Fibroblast of pulmonary artery (primary cell): ENCODE measurements at places on chromosomes 7 and 10.

DNA sequence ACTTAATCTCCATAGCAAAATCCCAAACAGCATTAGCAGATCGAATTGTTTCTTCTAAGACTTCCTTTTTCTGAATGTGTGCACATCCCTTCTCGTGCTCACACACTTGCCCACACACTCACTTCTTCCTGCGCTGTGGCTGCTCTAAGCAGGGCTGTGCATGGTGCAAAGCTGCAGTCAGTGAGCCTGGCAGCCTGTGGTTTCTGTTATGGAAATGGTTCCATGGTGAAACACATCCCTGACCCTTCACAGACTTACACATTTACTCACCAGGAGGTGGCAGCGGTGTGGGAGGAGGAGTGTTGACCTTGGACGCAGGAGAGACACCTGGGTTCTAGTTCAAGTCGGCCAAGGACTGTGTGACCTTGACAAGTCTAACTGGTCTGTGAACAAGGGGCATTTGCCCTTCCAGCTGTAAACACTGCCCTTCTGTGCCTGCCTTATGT lies 24.9 kb downstream of the MTURN start:
- peak; percentile 19 for DNase-seq

DNA sequence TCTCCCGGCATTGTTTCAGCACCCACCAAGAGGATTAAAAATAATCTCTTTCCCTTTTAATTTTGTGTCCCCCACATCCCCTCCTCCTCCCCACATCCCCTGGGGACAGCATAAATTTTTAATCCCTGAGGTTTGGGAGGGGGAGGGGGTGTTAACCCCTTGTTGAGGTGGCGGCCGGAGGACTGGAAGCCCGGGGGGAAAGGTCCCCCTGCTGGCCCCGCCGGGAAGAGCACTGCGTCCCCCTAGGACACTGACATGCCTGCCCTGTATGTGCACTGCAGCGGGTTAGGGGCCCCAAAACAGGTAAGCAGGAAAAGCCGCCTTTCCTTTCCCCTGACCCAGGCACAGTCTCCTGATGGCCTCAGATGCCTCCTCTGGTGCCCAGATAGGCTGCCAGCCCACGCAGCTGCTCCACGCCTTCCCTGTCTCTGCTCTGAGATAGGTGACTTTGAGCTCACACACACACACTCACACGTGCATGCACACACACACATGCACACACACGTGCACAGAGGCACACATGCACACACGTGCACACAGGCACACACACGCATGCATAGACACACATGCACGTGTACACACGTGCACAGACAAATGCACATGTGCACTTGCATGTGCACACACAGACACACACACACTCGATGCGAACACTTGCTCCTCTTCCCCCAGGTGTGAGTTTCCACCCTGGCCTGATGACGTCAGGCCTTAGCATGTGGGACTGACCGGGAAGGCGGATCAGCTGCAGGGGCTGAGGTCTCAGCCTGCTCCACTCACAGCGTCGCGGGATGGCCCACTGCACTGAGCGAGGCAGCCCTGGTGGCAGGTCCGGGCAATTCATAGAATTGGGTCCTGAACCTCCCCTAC lies 12.3 kb downstream of the CNPY1 start:
- DNase-seq: peak; percentile 8

GRCh38 chr7:36741866-36742265 lies 17.6 kb upstream of the AOAH start:
- DNase-seq: no peak

DNA sequence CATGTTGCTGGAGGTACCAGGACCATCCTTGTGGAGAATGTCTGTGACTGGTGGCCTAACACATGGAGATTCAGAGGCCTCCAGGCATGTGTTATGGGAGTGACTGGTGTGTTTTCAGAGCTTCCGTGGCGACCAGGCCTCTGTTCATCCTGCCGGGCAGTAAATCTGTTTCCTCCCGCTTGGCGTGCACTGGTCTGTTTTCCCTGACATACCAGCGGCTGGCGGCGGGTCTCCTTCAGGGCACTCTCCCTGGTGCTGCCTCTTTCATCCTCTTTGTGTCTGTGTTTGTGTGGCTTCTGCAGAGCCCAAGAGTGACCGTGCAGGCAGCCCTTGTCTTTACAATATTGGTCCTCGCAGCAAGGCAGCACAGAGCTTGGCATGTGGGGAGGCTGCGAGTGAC lies 385.1 kb upstream of the MKI67 start:
- DNase-seq: no peak

DNA sequence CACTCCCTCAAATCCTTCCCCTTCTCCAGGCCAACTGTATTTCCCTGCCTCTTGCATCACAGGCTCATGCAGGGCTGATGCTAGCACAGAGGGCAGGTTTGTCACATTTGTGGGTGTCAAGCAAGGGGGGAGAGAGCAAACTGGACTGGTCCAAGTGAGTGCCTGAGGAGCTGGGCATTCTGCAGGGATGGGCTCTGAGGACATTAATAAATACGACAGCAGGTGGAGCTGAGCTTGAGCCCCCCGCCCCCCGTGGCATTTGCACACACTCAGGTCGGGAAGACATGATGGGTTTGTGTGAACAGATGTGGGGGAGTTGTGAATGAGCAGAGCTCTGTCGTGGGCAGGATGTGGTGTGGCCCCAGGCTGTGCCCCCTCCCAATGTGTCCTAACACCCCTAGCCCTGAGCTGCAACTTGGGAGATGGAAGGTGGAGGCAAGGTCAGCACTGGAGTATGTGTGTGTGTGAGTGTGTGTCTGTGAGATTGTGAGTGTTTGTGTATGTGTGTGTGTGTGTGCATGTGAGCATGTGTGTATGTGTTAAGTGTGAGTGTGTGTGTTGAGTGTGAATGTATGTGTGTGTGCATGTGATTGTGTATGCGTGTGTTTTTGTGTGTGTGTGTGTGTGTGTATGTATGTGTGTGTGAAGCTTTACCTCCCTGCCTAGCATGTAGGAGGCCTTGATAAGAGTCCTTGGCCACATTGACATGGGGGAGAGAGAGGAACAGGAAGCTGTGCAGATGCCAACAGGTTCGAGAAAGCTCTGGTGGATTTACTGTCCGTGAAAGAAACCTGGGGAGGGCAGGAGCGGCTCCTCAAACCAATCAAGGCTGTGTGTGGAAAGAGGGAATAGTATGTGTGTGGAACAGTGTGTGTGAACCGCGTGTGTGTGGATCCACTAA lies 9.1 kb downstream of the RASSF4 start:
- no peak for DNase-seq

DNA sequence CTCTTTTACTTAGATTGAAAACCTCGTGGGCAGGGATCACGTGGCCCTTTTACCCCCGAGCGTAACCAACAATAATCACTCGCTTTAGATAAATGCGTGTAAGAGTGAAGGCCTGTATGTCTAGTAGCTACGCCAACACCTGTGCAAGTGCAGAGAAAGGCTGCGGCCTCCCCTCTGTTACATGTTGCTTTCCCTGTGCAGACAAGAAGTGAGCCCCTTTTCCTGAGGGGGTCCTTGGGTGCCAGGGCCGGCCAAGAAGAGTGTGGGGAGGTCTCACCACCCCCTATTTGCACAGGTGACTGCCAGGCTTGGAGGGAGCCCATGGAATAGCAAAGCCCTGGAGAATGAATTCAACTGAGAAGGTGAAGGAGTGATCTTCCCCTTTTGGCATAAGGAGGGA lies 35.6 kb upstream of the CNPY1 start:
- DNase-seq: no peak

- DNase-seq: peak; percentile 90
These were observed 129.6 kb downstream of the PRPF18 start for GRCh38 chr10:13716081-13717071.

DNA sequence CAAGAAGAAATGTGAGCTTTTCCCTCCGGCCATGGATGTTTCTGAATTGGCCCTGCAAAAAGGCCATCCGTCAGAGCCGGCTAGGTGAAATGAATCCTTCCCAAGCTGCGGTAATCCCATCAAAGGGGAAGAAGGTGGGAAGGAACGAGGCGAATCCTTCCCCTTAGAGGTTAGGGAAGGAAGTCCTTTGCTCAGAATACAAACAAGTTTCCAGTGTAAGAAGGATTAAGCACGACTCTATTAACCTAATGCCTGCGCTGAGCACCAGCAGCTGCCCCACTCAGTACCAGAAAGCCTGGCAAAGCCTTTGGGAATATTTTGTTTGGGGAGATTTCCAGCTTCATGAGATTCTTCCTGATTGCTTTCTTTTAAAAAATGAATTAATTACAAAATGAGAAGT lies 42.8 kb downstream of the CLRN3 start:
- no peak for DNase-seq

DNA sequence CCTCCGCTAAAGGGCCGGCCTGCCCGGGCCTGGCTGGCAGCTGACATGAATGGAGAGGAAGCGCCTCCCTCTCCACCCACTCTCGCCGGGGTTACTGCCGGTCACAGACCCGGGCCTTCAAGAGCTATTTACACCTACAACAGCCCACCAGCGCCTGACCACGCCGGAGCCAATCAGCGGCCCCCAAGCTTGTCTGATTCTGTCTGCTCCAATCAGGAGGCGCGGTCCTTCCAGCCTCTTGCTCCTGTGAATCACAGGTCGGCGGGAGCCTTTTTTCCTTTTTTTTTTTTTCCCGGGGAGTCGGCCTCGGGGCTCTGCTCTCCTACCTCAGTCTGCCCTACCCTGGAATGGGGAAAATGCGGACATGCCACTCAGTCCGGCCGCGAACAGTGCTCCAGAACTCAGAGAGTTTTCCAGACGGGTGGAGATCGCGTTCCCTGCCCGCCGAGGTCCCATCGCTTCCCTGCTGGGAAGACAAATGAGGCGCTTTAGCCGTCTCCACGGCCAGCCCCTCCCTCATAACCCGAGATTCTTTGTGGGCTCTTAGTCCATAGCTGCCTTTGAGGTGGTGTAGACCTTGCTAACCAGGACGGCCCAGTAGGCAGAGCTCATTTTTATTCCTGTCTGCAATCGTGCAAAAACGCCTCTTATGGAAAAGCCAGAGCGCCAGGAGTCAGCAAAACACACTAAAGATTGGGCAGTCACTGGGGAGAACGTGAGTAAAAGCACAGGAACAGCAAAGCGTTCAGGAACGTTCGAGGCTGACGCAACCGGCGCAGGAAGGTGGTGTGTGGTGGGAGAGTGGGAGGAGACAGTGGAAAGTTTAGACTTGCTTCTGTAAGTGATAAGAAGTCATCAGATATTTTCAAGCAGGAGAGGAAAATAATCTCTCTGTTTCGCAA lies 26.5 kb downstream of the SCD start:
- peak; percentile 99 for DNase-seq

DNA sequence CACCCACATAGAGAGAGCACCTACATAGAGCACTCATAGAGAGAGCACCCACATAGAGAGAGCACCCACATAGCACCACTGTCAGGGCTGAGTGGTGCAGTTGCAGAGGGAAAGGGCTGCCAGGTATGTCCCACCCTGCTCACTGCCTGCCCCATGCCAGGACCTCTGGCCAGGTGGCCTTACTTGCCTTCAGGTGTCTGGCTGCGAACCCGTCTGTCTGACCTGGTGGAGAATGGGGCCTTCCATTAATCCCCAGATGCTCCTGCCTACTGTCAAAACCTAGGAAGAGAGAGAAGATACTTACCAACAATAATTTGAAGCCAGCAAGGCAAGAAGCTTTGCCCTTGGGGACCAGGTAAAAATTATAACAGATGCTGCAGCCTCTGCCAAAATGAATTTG lies 51.1 kb downstream of the INSIG1 start:
- no peak for DNase-seq

- DNase-seq: no peak
These were observed 68.4 kb upstream of the ADAM12 start for GRCh38 chr10:126456632-126457031.

GRCh38 chr10:102631525-102632393 lies 12.5 kb upstream of the TRIM8 start:
- DNase-seq: no peak

GRCh38 chr7:73831834-73832651 lies 1.2 kb downstream of the CLDN4 start:
- no peak for DNase-seq

DNA sequence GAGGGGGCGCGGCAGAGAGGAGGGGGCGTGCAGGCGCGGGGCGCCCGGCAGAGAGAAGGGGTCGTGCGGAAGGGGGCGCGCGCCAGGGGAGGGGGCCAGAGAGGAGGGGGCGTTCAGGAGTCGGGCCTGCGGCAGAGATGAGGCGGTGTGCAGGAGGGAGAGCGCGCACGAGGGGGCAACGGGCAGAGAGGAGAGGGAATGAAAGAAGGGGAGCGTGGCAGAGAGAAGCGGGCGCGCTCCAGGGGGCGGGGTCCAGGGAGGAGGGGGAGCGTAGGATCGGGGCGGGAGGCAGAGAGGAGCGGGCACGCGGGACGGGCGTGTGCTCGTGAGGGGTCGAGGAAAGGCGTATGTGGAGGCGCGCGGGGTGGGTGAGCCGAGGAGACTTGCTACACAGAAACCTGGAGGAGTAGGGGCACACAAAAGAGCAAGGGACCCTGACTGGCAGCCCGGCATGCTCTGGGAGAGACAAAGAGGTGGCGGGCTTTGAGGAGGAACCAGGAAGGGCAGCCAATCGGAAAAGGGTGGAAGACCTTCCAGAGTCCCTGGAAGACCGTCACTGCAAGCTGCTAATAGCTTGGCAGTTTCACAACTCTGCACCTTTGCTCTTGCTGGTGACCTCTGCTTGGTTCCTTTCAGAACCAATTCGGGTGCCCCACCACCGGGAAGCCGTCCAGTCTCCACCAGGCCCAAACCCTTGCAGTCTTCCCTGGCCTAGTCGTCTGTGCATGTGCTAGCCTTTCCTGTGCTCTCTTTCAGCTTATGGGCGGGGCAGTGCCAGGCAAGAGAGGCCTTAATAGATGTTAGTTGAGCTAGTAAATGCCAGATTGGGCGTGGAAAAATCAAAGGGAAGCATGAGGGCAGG lies 639 bp downstream of the DYDC2 start:
- no peak for DNase-seq

DNA sequence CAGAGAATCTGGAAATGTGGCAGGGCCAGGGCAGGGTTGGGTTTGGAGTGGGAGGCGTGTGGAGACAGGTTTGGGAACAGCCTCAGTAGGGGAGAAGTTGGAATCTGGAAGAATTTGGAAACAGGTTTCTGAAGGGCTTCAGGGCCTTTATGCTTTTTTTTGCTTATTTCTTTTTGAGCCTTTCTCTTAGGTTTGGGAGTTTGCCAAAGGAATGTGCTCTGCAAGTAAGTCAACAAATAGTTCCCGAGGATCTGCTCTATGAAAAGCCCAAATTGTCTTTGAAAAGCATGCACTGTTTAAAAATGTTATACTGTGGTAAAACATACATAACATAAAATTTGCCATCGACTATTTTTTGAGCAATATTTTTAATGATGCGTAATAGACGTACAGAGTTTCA lies 86.7 kb upstream of the ADRB1 start:
- DNase-seq: peak; percentile 80

- DNase-seq: no peak
These were observed 100.8 kb downstream of the ANLN start for GRCh38 chr7:36490419-36490830.

DNA sequence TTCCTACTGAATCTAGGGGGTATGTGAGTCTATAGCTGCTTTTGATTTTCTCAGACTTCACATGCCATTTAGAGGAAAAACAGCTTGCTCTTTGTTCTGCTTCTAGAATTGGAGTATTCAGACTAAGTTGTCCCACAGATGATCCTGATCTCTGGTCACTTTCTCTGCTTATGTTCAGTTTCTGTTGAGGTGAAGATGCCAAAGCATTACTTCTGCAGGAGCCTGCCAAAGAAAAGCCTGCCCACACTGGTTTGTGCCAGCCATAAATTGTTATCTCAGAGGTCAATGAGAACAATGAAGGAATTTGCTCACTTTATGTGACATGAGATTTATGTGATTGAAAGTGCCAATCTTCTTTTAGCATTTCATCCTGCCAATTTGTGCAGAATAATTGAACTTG lies 163.6 kb downstream of the CDK14 start:
- no peak for DNase-seq
